Neural progenitor cell (in vitro differentiated cells): ENCODE measurements at places on chromosomes 5 and 9. TPM values are rescaled to one million over a fixed set of nuclear protein-coding genes. Genes with fewer than 3 reads are reported as not detected.

GRCh38 chr5:17897776-17898175 lies 263.5 kb downstream of the TAF11L14 start:
- H3K4me1 ChIP-seq: peaks cover 7% of the 10 kb centered on the region
- no peaks in the 10 kb centered on the region for H3K27me3 ChIP-seq
- DNase-seq: no peak
- no peaks in the 10 kb centered on the region for H3K36me3 ChIP-seq
- H3K4me3 ChIP-seq: no peak overlapping the region

DNA sequence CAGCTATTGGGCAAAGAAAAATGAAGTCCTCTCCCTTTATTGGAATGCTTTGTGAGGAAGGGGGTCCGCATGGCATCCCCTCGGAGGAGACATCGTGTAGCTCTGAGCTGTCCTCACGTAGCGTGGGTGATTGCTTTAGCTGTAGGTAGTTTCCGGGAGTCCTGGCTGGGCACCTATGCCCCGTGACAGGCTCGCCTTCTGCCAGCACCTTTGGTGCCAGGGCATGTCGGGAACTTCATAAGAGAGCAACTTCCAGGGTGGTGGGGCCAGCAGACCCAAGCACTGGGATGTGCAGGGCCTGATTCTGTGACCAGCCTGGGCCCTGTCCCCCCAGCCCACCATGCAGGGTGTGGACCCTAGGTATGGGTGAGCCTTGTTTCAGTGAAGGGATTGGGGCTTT lies 64.0 kb downstream of the WNK2 start:
- no peaks in the 10 kb centered on the region for H3K36me3 ChIP-seq
- no peak overlapping the region for H3K27ac ChIP-seq
- H3K4me3 ChIP-seq: no peak overlapping the region
- no peak for DNase-seq
- H3K27me3 ChIP-seq: no peaks in the 10 kb centered on the region
- peaks cover 6% of the 10 kb centered on the region for H3K4me1 ChIP-seq

- DNase-seq: no peak
- peaks cover 35% of the 10 kb centered on the region for H3K36me3 ChIP-seq
- no peaks in the 10 kb centered on the region for H3K27me3 ChIP-seq
- H3K4me1 ChIP-seq: no peaks in the 10 kb centered on the region
- no peak overlapping the region for H3K27ac ChIP-seq
- H3K4me3 ChIP-seq: no peak overlapping the region
Measured at GRCh38 chr5:80644900-80645299, 9.6 kb upstream of the MSH3 start.

DNA sequence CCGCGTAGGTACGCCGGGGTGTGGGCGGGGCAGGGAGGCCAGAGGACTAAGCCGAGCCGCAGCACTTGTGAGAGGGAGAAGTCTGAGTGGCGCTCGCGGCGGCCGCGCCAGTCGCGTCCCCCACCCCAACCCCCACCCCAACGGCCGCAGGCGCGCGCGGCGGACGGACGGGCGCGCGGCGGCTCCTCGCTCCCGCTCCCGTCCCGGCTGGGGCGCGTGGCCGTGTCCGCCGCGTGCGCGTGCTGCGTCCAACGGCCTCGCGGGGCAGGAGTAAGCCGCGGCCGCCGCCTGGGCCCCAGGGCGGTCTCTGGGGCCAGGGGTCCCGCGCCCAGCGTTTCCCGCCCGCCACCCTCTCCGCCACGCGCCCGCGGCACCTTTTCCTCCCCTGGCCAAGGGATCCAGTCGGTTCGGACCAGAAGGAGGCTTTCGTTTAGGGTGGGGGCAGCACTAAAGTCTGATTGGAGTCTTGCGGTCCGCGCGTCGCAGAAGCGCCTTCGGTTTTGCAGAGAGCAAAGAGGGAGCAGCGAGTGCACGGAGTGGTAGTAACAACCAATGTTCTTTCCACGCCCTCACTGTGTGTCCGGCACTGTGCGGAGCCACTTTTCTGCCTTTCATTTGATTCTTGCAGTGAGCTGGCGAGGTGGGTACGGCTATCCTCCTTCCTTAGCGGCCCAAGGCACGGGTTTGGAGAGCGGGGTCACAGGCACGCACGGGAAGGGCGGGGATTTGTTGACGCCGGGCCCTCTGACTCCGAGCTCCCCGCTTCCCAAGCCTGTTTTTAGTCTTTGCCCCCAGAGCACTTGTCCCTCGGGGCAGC lies 483 bp downstream of the G3BP1 start:
- H3K4me3 ChIP-seq: peak overlapping the region; percentile 97
- no peaks in the 10 kb centered on the region for H3K36me3 ChIP-seq
- peaks cover 40% of the 10 kb centered on the region for H3K4me1 ChIP-seq
- no peaks in the 10 kb centered on the region for H3K27me3 ChIP-seq

DNA sequence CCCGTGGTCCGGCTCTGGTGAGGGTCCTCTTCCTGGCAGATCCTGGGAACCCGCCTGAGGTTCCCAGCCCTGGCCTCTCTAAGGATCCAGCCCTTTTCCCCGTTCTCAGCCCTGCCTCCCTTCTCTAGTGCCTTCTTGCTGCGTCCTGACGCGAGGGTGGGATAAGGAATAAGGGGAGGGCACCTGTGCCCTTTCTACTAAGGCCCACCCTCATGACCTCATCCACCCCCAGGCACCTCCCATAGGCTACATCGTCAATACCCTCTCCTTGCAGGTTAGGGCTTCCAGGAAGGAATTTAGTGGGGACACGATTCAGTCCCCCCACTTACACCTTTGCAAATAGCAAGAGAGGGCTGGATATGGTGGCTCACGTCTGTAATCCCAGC lies 10.7 kb upstream of the DIPK1B start:
- H3K27ac ChIP-seq: no peak overlapping the region
- H3K27me3 ChIP-seq: peaks cover 19% of the 10 kb centered on the region
- no peaks in the 10 kb centered on the region for H3K4me1 ChIP-seq
- no peaks in the 10 kb centered on the region for H3K36me3 ChIP-seq
- DNase-seq: no peak

DNA sequence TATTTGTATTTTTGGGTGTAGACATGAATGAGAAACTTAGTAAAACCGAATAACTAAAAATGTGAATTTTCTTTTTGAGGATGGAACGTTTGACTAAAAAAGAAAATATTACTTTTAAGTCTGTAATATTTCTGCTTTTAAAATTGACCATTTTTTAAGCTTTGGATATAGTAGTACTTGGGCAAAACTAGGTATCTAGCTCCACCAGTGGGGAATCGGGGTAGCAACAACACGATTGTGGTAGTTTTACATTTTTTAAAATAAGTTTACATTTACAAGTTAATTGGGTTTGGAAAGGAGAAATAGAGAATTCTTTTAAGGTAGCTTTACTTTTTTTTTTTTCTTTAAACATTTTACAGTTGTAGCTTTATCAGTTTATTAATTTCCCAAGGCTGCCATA lies 154.4 kb downstream of the MAN2A1 start:
- no peaks in the 10 kb centered on the region for H3K4me1 ChIP-seq
- peaks cover 29% of the 10 kb centered on the region for H3K36me3 ChIP-seq
- no peak overlapping the region for H3K27ac ChIP-seq
- no peaks in the 10 kb centered on the region for H3K27me3 ChIP-seq

GRCh38 chr5:110439296-110439695 lies 287.2 kb downstream of the TMEM232 start:
- H3K4me3 ChIP-seq: no peak overlapping the region
- no peaks in the 10 kb centered on the region for H3K27me3 ChIP-seq
- no peak overlapping the region for H3K27ac ChIP-seq

DNA sequence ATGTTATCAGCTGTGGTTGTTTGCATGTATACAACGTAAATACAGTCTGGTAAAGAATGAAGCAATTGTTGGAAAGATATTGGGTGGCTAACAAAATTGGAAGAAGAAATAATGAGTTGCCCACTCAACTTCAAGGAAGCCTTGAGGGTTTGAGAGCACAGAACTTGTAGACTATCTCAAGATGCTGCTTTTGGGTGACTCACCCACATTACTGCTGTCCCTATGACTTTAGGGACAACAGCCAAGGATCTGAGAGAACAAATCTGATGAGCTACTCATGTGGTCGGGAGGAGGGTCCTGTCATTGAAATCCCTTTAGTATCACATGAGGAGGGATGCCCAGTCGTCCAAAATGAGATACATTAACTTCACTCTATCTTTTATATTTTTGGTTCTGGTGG lies 261.8 kb downstream of the GAS1 start:
- H3K27ac ChIP-seq: no peak overlapping the region
- no peaks in the 10 kb centered on the region for H3K27me3 ChIP-seq
- H3K4me1 ChIP-seq: peaks cover 10% of the 10 kb centered on the region
- no peak for DNase-seq
- H3K4me3 ChIP-seq: no peak overlapping the region

GRCh38 chr5:33448118-33448517 lies 7.4 kb downstream of the TARS1 start:
- no peaks in the 10 kb centered on the region for H3K27me3 ChIP-seq
- H3K4me3 ChIP-seq: no peak overlapping the region
- DNase-seq: no peak
- no peaks in the 10 kb centered on the region for H3K36me3 ChIP-seq

DNA sequence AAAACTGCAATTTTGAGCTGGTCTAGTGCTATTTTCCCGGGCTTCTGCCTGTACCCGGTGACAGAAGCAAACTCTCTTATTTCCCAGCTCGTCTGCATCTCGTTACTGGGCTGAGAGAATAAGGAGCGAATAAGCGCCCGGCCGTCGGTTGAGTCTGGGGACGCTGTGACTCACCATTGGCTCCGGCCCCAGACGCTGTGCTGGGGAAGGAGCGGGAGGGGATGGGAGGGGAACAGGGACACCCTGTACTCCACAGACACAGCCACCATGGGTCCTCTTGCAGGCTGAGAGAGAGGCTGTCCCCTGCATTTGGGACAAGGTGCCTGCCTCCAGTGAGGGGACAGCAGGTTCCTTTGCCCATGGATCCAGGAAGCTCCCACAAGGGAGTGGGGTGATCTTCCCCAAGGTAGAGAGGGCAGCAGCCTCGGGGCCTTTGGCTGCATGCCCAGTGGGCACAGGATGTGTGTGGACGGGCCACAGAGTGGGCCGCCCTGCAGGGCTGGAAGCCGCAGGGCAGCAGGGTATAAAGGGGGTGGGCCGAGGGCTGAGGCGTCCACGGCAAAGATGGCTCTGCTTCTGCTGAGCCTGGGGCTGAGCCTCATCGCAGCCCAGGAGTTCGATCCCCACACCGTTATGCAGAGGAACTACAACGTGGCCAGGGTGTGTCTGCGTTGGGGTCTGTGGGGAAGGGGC lies at the start of gene LCN9:
TSS of gene LCN9 (plus strand) at position 552 of the 693 bp plus-strand sequence. CDS start at position 565, 13 bp downstream.
- DNase-seq: no peak
- no peaks in the 10 kb centered on the region for H3K36me3 ChIP-seq
- H3K27me3 ChIP-seq: no peaks in the 10 kb centered on the region
- H3K27ac ChIP-seq: peak within 1 kb of the TSS; percentile 14
- H3K4me1 ChIP-seq: peaks cover 13% of the 10 kb centered on the region

DNA sequence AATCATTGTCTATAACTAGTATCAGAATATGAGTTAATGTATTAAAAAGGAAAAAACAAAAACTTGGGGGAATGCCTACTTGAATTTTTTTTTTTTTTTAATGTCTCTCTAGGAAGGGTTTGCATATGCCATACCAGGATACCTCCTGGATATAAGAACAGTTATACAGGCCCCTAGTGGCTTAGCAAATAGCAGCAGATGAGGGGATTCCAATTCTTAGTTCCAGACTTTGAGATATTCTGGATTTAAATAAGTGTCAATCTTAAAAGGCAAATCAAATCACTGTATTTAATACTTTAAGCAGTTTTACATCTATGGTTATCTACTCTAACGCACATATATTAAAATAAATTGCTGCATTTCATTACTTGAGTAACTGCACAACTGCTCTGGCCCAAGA lies 1055.5 kb upstream of the DMAC1 start:
- no peaks in the 10 kb centered on the region for H3K27me3 ChIP-seq
- peak; percentile 42 for DNase-seq
- H3K4me1 ChIP-seq: peaks cover 51% of the 10 kb centered on the region
- H3K36me3 ChIP-seq: no peaks in the 10 kb centered on the region
- H3K27ac ChIP-seq: no peak overlapping the region
- H3K4me3 ChIP-seq: peak overlapping the region; percentile 87

DNA sequence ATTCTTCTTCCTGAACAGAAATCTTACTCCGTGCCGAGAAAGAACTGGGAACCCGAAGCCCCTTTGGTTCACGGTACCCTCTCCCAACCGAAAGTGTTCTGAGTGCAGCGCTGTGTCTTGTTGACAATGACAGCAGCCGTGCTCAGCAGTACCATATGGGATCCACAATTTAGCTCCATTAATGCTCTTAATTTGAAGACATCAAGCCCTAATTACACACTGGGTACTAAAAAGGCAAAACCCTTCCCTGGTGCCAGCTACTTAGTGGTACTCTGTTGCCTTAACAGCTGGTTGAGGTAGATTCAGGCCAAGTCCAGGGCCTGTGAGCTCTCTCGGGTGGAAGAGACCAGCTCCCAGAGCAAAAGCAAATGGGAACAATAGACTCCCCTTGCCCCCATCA lies 24.5 kb downstream of the DDX31 start:
- no peak for DNase-seq
- H3K27ac ChIP-seq: no peak overlapping the region
- no peaks in the 10 kb centered on the region for H3K4me1 ChIP-seq
- H3K4me3 ChIP-seq: no peak overlapping the region

GRCh38 chr9:93124793-93125192 lies 9.3 kb downstream of the NINJ1 start:
- DNase-seq: peak; percentile 0
- no peak overlapping the region for H3K4me3 ChIP-seq
- peaks cover 10% of the 10 kb centered on the region for H3K4me1 ChIP-seq
- no peaks in the 10 kb centered on the region for H3K36me3 ChIP-seq
- no peaks in the 10 kb centered on the region for H3K27me3 ChIP-seq

The SOWAHA gene
- total RNA-seq: 0.03 TPM in 1 of 2 replicates, not detected in the other

The CER1 gene
- total RNA-seq: 0.11 TPM in 1 of 2 replicates, not detected in the other

The NTRK2 gene
- 0.02 and 0.03 TPM in 2 replicates for total RNA-seq

The CTNND2 gene
- 13.9 and 14.2 TPM in 2 replicates for total RNA-seq
